ENCODE measurements at places on chromosomes 4 and X.

DNA sequence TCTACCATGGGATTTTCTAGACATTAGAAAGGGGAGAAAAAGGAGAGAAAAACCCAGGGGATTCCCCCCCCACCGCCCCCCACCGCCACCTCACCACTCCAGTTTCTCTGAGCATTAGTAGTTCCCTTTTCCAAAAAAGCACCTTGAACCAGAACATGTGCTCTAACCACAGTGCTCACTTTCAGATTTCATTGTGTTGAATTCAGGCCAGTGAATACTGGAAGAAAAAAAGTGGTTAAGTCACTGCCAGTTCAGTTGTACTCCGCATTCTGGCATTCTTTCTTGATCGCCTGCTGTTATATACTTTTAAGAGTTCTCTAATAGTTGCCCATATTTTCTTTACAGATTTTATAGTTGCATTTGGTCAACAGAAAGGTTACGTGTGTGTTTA, 40.9 kb downstream of the JADE3 start:
- no peak for DNase-seq

GRCh38 chr4:158833602-158834001, 64.8 kb downstream of the FNIP2 start:
- DNase-seq, result no peak

GRCh38 chr4:62835631-62836030, 1573.6 kb downstream of the TECRL start:
- no peak for DNase-seq

DNA sequence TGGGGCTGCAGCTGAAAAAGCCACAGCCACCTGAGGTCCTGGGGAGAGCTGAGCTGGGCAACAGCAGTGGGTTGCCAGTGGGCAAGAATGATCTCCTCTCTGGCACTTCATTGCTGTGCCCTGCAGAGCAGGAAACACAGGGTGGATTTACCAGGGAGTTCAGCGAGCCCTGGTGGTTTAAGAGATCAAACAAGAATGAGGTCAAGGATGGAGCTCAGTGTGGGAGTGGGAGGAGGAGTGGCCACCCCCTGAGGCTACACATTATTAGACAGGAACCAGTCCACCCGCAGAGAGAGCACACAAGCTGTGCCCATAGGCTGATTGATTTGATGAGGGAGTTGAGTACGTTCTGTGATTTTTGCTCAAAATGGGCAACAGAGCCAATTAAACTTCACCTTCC, 47.3 kb downstream of the FRMPD3 start:
- DNase-seq, result no peak

GRCh38 chrX:39536211-39536610, 561.5 kb downstream of the BCOR start:
- DNase-seq, result no peak

GRCh38 chr4:168654104-168654847, 157.4 kb downstream of the PALLD start:
- no peak for DNase-seq

DNA sequence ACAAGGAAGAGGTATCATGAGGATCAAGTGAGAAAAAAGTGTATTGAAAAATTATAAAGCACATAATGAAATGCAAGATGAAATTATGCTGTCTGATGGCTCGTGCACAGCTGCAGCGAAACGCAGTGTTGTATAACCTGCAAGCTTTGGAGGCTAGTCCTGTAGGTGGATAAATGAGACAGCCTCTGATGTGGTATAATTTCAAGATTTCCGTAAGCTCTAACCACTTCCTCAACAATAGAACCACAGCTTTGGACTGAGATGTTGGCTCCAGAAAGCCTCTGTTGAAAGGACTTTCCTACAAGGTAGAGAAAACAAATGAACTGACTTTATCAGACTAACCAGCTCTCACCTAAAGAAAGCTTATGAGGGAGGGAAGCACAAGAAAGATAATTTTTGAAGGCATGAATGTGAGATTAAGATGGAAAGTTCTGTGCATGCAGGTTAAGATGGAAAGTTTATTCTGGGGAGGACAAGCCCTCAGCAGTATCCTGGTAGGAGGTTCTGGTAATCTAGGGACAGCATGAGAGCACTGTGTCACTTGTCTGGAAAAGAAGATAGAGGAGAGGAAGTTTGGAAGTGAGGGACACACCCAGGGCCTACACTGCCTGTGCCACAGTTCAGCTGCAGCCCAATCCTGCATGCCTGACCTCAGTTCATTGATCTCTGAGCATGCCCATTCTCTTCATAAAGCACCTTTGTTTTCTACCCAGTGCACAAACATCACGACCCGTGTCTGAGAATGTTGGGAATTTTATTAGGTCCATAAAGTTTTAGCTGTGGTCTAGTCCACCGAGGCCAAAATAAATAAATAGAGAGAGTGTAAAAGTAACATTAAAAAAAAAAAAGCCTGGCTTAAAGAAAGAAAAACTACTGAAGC, 161.5 kb upstream of the SFRP2 start:
- DNase-seq, result no peak

GRCh38 chrX:143027275-143027674, 1.5 kb downstream of the SPANXN4 start:
- DNase-seq, result no peak

- no peak for DNase-seq
Measured at GRCh38 chr4:41880840-41881831, 54.1 kb upstream of the TMEM33 start.

GRCh38 chr4:70801265-70801809, 38.4 kb downstream of the GRSF1 start:
- no peak for DNase-seq

- DNase-seq, result no peak
Measured at GRCh38 chr4:53931461-53931961, 132.9 kb downstream of the CHIC2 start.

DNA sequence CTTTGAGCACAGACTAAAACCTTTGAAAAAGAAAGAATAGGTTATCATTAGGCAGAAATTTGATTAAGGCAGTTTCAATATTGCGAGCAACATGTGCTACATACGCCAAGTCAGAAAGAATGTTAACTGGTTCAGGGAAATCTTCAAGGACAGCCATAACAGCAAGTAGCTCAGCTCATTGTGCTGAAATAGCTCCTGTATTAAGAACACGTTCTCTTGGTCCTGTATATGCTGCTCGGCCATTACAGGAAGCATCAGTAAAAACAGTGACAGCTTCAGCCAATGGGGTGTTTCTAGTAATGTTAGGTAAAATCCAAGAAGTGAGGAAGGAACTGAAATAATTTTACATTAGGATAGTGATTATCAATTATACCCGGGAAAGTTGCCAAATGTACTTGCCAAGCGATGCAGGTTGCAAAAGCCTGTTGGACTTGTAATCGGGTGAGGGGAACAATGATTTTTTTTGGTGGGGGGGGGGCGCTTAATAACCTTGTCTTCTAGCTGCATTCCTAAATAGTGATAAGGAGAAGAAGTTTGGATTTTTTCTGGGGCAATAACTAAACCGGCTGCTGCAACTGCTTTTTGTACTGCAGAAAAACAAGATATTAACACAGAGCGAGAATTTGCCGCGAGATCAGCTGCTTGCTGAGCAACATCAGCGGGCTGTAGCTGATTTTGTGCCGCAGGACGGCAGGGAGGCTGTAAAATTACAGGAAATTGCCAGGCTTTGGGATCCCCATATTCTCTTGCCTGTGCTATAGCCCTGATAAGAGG, 49.4 kb upstream of the RASSF6 start:
- DNase-seq, result no peak

GRCh38 chr4:72931346-72931745, 138.2 kb downstream of the COX18 start:
- no peak for DNase-seq

GRCh38 chr4:186260504-186261448, 5.2 kb upstream of the F11 start:
- no peak for DNase-seq

- DNase-seq, result no peak
Measured at GRCh38 chr4:98602270-98602669, 56.1 kb downstream of the TSPAN5 start.

Data from activated CD8-positive, alpha-beta memory T cell treated with anti-CD3 and anti-CD28 coated beads for 1 hour (primary cell).